Fibroblast of the conjunctiva (primary cell): ENCODE measurements at places on chromosomes 2 and 18.

- no peak for DNase-seq
These were observed 56.7 kb downstream of the TNS1 start for GRCh38 chr2:217946051-217946450.

GRCh38 chr2:130729322-130730299 is 741 bp downstream of the GPR148 start:
- DNase-seq, result no peak

DNA sequence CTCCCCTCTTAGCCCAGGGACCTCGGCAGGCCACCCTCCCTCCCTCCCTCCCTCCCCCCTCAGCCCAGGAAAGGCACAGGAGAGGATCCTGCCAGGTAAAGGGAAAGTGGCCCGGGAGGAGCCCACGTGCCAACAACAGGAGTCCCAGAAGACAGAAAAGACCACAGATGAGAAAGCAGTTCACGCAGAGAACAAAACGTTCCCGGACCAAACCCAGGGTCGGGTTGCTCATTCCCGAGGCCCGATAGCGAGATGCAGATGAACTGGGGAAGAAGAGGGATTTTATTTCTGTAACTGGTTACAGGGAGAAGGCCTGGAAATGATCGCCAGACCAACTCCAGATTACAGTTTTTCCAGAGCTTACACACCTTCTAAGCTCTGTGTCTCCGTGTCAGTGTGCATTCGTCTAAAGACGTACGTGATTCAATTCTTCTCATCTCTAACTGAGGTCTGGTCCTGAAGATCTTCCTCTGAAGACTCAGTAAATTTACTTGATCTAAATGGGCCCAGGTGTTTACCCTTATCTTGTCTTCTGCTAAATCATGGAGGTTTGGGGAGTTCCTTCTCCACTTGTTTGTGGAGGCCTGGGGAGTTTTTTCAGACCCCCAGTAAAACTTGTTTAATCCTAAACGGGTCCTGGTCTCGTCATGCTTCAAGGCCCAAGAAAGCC is 807 bp upstream of the NEU4 start:
- DNase-seq, result no peak

DNA sequence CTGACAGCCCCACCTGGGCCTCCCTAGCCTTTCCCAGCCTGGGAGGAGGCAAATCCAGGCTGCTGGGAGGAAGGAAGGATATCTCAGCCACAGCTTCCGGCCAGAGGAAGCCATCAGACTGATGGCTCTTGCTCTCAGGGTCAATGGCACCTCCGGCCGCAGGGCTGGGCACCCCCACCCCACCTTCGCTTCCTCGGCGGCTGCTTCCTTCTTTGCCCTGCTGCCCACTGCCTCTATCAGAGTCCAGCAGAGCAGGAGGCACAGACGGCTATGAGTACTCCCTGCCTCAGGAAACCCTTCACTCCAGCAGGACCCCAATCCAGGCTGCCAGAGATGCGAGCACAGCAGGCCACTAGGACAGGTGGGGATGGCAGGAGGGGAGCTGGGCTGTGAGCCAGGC is 3.3 kb downstream of the SEMA4C start:
- no peak for DNase-seq

GRCh38 chr2:29487967-29488555 is 372.8 kb downstream of the CLIP4 start:
- DNase-seq, result peak; percentile 23

- DNase-seq, result peak; percentile 21
These were observed at the start of gene CASP8 for GRCh38 chr2:201260302-201260800. CASP8 (plus strand) TSS chr2:201260536; CDS start chr2:201266487, 5,951 bp downstream.

DNA sequence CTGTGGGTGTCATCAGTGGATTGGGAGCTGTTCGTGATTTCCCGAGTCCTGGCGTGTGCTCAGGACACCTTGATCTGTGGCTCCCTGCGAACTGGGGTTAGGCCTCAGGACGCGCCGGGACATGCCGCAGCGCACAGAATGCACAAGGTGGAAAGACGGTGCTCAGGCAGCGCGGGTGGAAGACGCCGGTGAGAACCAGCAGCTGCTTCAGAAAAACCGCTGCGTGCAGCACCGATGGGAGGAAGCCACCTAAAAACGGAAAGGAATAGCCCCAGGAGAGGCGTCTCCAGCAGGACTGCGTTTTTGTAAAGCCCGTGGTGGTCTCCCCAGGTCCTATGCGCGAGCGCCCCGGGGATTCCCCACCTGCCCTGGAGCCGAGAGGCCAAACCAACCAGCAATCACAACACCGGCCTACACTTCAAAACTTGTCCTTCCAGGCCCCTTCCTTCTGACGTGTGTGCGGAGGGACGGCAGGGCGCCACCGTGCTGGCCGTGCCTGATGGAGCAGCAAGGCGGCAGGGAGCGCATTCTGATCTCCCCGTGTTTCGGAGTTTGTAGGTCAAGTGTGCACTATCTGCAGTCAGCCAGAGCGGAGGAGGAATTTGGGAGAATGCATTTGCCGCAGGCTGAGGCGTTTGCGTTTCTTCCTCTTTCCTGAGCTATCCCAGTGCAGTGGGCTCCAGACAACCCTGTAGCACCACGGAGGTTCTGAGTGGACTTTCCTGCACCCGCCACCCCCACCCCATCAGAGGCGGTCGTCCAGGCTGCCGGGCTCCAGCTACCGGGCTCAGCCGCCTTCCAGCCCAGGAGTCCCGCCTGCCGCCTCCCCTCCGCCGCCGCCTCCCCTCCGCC is 32.2 kb downstream of the RTP5 start:
- no peak for DNase-seq

GRCh38 chr2:221546505-221547225 is 25.4 kb downstream of the EPHA4 start:
- no peak for DNase-seq

DNA sequence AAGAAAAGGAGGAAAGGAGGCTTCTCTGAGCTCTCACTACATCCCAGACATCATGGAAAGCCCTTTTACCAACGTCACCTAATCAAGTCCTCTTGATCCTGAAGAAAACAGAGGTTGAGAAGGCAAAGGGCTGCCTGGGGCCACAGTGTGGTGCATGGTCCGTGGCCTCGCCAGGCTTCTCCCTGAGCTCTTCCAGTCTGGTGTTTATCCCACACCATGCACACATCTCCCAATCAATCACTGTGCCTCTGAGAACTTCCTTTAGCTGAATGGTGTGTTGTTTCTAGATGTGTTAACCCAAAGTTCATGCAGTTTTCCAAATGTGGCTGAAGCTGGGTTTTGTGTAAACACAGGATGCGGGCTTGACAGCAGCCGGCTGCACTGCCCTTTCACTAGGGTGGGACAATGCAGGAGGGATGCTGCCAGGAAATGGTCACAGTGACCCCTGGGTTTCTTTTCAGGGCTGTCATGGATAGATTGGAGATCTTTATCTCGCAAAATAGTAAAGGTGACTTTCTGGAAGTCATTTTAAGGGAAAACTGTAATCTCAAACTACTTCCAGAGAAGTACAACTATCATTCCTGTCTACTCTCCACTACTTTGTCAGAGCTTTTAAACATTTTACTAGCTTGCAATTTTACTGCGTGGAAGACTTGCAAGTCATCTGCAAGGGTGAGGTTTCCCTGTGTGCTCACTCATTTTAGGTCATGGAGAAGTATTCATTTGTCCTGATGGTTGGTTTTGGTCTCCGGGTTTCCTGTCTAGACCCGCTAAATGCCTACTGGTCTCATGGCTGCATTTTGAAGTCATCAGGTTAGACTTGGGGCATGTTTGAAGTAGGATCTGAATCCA is 54.6 kb downstream of the IL1R2 start:
- no peak for DNase-seq

- no peak for DNase-seq
These were observed 18.0 kb downstream of the REL start for GRCh38 chr2:60899230-60899891.

DNA sequence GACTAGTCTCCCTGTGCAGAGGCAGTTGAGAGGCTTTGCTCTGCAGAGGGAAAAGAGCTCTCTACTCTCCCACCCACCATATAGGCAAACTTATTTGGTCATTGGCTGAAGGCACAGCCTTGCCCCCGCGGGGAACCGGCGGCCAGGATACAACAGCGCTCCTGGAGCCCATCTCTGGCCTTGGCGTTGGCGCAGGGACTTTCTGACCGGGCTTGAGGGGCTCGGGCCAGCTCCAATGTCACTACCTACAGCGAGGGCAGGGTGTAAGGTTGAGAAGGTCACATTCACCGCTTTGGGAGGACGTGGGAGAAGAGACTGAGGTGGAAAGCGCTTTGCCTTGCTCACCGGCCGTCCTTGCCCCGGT is 2.2 kb downstream of the ONECUT2 start:
- DNase-seq, result no peak

GRCh38 chr18:46718501-46719341 is 38.1 kb downstream of the ST8SIA5 start:
- peak; percentile 21 for DNase-seq

DNA sequence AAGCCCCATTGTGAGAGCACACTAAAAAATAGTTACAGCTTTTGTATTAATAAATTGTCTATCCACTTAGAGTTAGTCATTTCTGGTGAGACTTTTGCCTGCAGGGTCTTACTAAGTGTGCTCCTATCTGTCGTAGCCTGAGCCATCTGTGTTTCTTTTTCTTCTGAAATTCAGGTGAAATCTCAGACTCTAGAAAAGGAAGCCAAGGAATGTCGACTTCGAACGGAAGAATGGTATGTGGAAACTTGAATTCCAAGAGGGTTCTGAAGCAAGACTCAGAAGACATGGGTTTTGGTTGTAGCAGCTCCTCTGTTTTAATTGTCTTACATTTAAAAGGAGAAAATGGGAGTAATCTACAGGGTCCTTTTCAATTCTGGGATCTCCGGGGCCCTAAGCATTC is 70.0 kb upstream of the STON1 start:
- no peak for DNase-seq

GRCh38 chr2:64345998-64346397 is 108.0 kb upstream of the LGALSL start:
- no peak for DNase-seq
